Heart left ventricle (tissue), 16 donors: ENCODE measurements at places on chromosomes 2 and 18.

DNA sequence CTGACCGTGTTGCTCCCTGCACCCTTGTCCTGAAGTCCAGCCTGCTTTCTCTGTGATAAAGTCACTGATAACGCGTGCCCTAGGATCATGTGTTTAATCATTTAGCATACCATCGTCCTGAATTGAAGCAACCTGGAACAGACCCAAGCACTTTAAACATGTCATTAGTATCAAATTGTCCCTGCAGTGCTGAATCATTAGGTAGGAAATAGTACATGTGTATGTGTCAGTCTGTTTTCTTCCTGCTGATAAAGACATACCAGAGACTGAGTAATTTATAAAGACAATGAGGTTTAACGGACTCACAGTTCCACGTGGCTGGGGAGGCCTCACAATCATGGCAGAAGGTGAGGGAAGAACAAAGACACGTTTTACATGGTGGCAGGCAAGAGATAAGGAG, 2.8 kb downstream of the ASB18 start:
- H3K27me3 ChIP-seq, result no peaks in the 10 kb centered on the region
- H3K4me3 ChIP-seq, result peak overlapping the region; percentile 82
- peak overlapping the region; percentile 96 for H3K27ac ChIP-seq
- H3K4me1 ChIP-seq, result no peaks in the 10 kb centered on the region
- H3K36me3 ChIP-seq, result no peaks in the 10 kb centered on the region

DNA sequence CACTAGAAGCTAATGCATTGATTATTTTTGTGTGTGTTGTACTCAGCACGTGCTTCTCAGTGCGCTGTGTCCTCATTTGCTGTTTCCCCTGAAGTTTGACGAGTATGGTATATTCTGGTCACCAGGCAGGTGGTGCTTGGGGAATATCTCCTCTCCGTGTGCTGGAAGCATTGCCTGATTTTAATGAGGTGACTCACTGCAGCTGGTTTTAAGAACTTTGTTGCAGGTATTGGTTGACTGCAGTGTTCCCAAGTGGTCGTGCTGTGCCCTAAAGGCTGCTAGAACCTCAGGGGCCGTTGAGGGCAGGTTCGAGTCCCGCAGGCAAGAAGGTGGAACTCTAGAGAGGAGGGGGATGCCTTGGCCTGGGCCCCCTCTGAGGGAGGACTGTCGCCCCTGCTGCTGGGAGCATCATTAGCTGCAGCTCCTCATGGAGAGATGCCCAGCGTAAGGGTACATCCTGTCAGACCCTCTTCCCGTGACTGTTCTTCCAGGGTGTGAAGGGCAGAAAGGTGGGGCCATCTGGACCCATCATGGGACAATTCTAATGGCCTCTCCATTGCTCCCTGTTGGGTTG, 82.6 kb downstream of the AGAP1 start:
- H3K4me3 ChIP-seq, result no peak overlapping the region
- H3K27me3 ChIP-seq, result no peaks in the 10 kb centered on the region
- no peak overlapping the region for H3K27ac ChIP-seq
- no peaks in the 10 kb centered on the region for H3K36me3 ChIP-seq
- DNase-seq, result no peak

DNA sequence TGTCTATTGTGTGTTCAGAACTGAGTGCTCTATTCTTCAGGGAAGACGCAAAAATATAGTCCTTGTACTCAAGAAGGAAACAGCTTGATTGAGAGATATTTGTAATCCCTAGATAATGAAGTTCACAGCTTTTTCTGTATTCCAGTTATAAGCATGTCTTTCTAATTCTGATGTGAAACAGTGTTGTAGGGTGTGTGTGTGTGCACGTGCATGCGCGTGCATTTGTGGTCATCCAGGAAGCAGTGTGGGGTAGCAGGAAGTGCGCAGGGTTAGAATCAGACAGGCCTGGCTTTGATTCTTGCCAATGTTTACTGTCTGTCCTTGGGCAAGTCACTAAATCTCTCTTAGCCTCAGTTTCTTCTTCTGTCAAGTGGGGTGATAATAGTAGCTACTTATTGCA, 87.9 kb downstream of the NPAS2 start:
- no peak for DNase-seq
- H3K36me3 ChIP-seq, result no peaks in the 10 kb centered on the region
- H3K4me1 ChIP-seq, result peaks cover 21% of the 10 kb centered on the region

DNA sequence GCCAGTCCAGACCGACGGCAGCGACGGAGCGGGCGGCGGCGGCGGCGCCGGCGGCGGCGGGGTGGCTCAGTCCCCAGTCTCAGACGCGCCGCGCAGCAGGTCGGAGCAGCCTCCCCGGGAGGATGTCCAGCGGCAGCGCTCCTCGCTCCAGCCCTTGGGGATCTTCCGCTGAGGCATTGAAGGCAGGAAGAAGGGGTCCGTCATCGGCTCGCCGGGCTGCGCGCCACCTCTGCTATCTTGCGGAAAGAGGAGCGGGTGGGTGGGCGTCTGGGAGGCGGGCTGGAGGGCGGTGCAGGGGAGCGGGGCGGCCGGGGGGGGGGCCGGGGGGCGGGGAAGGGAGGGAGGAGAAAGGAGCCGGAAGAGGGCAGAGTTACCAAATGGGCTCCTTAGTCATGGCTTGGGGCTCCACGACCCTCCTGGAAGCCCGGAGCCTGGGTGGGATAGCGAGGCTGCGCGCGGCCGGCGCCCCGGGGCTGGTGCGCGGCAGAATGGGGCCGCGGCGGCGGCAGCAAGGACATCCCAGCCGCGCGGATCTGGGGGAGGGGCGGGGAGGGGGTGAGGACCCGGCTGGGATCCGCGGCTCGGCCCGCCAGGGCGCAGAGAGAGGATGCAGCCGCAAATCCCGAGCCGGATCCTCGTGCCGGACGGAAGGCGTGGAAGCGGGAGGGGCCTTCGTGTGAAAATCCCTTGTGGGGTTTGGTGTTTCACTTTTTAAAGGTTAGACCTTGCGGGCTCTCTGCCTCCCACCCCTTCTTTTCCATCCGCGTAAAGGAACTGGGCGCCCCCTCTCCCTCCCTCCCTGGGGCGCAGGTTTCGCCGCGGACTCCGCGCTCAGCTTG, at the start of gene NETO1:
NETO1 (minus strand) TSS at position 242 of the 839 bp plus-strand sequence. CDS start 696 bp downstream, outside the sequence.
- DNase-seq, result no peak
- H3K27ac ChIP-seq, result no peak within 1 kb of the TSS
- H3K36me3 ChIP-seq, result no peaks in the 10 kb centered on the region
- H3K27me3 ChIP-seq, result peaks cover 46% of the 10 kb centered on the region

GRCh38 chr2:7552825-7553570, 635.8 kb downstream of the RNF144A start:
- no peak overlapping the region for H3K4me3 ChIP-seq
- no peak for DNase-seq
- H3K36me3 ChIP-seq, result no peaks in the 10 kb centered on the region
- H3K4me1 ChIP-seq, result no peaks in the 10 kb centered on the region
